ENCODE measurements at places on chromosomes 6 and 20.

- DNase-seq = no peak
Observed at GRCh38 chr6:130615816-130616215, 211.4 kb upstream of the SMLR1 start.

DNA sequence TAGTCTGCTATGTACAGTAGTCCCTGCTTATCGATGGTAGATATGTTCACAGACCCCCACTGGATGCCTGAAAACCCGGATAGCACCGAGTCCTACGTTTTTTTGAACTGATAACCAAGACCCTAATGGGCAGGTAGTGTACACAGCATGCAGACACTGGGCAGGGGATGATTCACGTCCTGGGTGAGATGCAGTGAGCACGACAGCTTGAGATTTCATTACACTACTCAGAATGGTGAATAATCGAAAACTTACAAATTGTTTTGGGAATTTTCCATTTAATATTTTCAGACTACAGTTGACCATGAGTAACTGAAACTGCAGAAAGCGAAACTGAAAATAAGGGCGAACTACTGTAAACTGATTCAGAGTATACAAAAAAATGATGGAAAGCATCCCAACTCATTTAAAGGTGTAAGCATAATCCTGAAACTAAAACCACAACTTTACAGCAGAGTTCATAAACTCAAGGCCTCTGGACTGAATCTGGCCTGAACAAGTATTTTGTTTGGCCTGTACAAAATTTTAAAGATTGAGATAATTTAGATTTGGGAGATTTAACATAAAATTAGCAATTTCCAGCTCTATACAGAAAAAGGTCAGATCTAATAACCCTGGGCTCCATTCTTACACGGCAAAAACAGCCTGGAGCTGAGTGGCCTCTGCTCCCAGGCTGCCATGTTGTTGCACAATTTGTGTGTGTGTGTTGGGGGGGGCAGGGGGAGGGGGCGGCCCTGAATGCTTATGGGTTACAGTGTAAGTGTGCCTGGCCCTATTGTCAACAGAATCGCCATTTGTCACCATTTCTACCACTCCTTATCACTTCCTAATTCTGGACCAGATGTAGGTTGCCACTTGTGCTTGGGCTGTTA lies 34.9 kb downstream of the RNF24 start:
- no peak for DNase-seq

DNA sequence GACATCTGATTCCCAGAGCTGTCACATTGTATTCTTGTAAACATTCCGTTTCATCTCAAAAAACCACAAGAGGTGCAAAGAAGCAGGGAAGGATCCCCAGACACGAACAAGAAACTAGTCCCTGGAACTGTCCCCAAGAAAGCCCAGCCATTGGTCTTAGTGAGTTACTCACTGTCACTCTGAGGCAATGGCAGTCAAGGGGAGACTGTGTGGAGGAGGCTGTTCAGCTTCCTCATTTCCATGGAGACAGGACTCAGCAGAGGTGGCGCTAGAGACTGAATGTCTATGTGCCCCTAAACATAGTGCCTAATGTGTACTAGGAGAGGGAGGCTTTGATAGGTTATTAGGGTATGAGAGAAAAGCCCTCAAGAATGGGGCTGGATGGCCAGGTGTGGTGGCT lies 11.1 kb downstream of the ULBP1 start:
- no peak for DNase-seq

DNA sequence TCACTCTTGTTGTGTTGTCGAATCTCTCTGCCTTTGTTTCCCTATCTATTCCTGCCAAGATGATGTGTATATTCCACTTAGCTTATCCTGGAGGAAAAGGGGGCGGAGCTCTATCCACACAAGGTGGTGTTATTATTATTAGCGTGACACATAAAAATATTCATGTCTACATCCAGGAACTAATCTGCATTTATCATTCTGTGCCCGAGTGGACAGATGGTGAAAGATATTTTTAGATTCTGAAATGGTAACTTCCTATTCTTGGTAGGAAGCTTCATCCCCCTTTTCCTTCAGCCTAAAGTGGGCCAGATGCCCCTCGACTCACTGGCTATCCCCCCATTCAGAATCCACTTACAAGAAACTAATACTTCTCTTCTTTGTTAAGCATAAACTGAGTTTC lies 2.0 kb downstream of the XKR7 start:
- no peak for DNase-seq

GRCh38 chr20:51014797-51015722 lies 7.8 kb downstream of the KCNG1 start:
- DNase-seq = no peak

GRCh38 chr6:15106958-15107643 lies 138.8 kb upstream of the JARID2 start:
- no peak for DNase-seq

GRCh38 chr20:20201124-20201523 lies 148.8 kb downstream of the CFAP61 start:
- no peak for DNase-seq

DNA sequence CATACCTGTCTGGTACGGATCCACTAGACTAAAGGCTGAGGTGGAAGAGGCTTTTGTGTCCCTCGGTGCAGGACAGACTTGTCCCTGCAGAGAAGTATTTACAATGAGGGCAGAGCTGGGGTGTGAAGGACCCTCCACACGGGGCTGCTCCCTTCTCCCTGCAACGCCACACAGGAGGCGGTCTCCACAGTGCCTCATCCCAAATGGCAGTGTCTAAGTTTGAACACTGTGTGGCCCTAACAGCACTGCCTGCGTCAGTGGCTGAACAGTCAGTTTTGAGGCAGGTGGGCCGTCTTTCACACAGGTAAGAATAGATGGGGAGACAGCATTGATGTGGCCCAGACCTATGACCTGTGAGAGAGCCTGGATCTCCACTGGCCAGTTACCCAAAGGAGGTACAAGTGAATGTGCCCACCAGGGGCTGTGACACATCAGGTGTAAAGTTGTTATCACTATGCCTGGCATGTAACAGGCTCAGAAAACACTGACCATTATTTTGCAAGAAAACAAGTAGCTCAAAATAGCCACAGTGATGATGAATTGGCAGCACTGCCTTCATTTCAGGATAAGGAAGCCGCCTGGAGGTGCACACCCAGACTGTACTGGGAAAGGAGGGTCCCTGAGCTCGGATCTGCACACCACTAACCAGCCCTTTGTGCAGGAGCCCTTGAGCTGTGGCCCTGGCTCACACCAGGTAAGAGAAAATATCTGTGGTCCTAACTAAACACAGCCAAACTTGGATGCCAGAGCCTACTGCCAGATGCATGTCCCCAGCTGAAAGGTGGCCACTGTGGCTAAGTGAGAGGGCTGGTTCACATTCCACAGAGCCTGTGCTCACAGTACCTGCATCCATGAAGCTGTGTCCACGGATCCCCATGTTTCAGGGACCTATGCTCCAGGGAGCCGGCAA lies 246.7 kb downstream of the DLL1 start:
- no peak for DNase-seq

DNA sequence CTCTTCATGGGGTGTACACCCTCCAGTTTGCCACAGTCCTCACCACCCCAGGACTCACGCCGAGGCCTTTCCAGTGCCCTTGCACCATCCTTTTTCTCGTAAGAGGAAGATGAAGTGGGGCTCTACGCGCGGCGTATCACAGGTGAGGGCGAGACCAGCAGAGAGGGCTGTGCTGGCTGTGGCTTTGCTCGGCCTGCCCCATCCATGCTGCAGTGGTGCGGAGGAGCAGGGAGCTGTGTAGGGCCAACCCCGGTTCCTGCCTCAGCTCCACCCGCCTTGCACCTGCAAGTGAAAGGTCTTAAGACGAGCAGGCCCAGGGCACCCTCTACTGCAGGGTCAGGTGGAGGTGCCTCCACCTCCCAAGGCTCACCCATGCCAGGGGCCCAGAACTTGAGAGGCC lies 24.1 kb downstream of the RBCK1 start:
- DNase-seq = no peak

DNA sequence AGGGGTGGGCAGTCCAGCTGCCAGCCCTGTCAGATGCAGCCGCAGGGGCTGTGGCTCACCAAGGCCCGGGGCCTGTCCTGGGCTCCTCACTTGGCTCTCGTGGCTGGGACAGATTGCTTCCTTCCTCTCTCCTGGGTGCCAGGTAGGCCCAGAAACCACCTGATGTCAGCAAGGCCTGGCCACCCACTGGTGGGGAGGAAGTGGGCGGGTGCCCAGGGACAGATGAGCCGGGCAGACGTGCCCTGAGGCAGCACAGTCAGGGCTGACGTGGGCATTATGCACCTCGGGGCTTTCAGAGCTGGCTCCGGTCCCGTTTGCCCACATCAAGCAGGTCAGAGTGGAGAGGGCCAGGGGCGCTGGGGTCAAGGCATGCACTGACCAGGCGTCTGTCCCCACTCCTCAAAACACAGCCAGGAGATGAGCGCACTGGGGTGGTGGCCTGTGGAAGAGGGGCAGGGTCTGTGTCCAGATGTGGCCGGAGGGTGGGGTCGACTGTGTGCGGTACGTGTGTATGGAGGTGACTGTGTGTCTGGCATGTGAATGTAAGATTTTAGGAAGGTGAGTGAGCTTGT lies 133.2 kb upstream of the PTPN1 start:
- no peak for DNase-seq

GRCh38 chr6:38775870-38776269 lies 60.8 kb downstream of the DNAH8 start:
- no peak for DNase-seq

DNA sequence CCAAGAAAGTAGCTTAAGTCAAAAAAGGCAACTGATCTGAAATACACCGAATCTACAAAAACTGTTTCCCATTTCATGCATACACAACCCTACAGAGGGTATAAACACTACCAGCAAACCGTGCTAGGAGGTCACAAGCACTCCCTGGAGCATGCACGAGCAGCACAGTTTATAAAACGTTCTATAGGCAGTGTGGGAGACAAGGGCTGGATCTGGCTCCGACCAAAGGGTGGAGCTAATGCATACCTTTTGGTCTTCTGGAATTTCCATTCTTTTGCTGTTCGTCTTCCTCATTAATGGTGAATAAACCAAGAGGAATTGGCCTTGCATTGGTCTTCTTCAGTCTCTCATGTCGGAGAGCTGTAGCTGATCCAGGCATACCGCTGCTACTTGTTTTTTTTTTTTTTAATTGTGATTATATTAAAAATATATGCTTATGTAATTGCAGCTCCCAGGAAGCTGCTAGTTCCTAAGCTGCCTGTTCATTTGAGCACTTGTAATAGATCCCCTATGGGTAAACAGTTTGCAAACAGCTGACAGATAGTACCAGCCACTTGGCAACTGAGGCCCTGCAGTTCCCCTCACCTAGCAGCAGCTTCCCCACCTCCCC lies 24.5 kb downstream of the MAP7 start:
- no peak for DNase-seq

DNA sequence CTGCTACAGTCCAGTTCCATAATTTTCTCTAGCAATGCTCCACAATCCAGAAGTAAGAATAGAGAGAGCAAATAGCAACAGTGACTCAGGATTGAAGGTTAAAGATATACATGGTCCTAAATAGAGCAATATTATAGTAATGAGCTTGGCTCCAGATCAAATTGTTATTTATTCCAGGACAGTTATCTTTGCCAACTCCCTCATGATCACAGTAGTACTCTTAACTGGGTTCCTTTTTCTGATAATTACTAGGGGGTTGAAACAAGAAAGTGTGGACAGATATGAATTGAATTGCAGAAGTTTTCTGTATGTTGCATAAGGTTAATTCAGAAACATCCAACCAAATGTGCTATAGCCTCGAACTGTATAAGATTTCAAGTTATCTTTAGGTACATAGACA lies 11.9 kb downstream of the FAM184A start:
- DNase-seq = no peak

GRCh38 chr20:5696011-5696559 lies 54.1 kb upstream of the SHLD1 start:
- DNase-seq = no peak

DNA sequence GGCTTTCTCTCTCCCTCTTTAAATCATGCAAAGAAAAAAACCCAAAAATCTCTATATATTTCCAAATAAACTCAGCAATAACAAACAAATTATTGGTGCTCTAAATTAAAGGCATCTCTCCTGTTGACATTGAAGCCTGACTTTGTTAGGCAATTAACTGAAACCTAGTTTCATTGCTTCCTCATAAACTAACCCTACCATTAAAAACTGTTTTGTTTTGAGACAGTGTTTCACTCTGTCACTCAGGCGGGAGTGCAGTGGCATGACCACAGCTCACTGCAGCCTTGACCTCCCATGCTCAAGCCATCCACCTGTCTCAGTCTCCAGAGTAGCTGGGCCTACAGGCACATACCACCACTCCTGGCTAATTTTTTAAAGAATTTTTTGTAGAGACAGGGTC lies 34.9 kb downstream of the PIGU start:
- no peak for DNase-seq

DNA sequence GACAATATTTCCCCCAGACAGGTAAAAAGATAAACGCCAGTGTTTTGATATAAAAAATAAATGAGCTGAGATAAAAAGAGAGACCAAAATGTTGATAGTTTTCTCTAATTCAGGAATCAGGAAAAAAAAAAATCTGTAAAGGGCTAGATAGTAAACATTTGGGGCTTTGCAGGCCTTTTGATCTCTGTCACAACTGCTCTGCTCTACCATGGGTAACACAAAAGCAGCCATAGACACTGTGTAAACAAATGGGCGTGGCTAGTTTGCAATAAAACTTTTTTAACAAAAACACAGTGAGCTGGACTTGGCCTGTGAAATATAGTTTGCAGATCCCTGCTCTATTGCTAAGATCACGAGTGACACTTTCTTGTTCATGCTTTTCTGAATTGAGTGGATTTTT lies 219.1 kb upstream of the STXBP5 start:
- DNase-seq = no peak

GRCh38 chr6:133227344-133227743 lies 13.8 kb upstream of the EYA4 start:
- DNase-seq = no peak

- no peak for DNase-seq
Observed at GRCh38 chr20:44054118-44054517, 132.9 kb downstream of the JPH2 start.

- DNase-seq = no peak
Observed at GRCh38 chr6:132612449-132613108, 11.5 kb downstream of the TAAR2 start.

GRCh38 chr6:35295521-35296315 lies 1.9 kb upstream of the DEF6 start:
- DNase-seq = no peak

- DNase-seq = peak; percentile 48
Observed at GRCh38 chr6:132300323-132300949, 100.8 kb downstream of the MOXD1 start.

DNA sequence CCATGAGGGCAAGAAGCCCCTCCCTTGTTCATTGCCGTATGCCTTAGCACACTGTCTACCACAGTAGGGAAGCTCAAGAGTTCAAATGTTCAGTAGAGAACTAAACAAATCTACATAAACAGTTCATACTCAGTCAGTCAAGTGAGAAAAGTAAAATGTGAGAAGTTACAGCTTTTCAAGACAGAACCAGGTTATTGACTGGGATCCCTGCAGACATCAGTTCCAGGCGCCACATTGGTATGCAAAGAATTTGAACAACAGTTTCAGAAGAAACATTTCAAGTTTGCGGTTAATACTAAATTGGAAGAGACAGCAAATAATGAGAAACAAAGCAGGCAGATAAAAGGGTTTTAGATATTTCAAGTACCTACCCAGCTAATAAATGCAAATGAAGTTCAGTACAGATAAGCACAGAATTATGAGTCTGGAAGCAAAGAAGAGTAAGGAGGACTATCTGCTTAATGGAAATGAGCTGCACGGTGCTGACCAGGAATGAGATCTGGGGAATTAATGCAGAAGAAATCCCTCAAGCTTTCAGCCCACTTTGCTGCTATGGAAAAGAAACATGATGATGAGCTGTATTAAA lies 246.2 kb downstream of the HACE1 start:
- no peak for DNase-seq

GRCh38 chr6:161417717-161418462 lies 144.0 kb upstream of the AGPAT4 start:
- no peak for DNase-seq

- DNase-seq = no peak
Observed at GRCh38 chr6:251920-252319, 40.4 kb upstream of the DUSP22 start.
